Naive B cell (primary cell): ENCODE measurements at places on chromosomes 6 and 20. TPM values are rescaled to one million over a fixed set of nuclear protein-coding genes. Genes with fewer than 3 reads are reported as not detected.

The PACSIN1 gene
- not detected for polyA plus RNA-seq

GRCh38 chr20:11379257-11380011 lies 538.3 kb upstream of the BTBD3 start:
- no peaks in the 10 kb centered on the region for H3K36me3 ChIP-seq
- no peaks in the 10 kb centered on the region for H3K4me1 ChIP-seq
- H3K27me3 ChIP-seq, result no peaks in the 10 kb centered on the region
- no peak overlapping the region for H3K4me3 ChIP-seq
- DNase-seq, result no peak

DNA sequence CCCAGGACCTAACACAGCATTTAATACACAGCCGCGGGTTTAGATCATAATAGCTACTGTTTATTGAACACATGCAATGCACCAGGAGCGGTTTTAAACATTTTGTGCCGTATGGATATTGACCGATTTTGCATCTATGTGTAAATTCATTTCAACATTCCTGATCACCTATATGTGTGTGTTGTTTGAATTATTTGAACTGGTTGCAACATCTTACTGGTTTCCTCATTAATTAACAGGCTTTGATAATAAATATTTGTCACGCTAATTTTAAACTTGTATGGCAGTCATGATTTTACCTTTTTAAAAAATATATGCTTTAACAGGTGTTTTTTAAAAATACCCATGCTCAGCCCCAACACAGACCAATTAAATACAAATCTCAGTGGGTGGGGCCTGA lies 35.8 kb downstream of the CPNE5 start:
- H3K27me3 ChIP-seq, result peaks cover 7% of the 10 kb centered on the region
- H3K36me3 ChIP-seq, result no peaks in the 10 kb centered on the region
- H3K4me3 ChIP-seq, result no peak overlapping the region
- no peaks in the 10 kb centered on the region for H3K4me1 ChIP-seq

DNA sequence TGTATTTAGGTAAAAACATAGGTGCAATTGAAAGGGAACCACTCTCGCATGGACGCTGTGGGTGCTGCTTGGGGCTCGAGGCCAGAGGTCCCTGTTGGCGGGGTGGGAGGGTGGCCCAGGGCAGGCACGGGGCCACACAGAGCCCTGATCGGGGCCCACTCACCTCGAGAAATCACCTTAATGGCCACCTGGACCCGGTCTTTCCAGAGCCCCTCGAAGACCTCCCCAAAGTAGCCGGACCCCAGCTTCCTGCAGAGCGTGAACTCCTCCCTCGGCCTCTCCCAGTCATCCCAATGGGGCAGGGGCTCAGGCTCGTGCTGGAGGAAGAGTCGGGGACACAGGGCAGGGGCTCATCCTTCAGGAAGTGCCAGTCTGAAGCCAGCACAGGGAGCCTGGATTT lies 3.8 kb downstream of the PTK6 start:
- H3K4me1 ChIP-seq, result peaks cover 20% of the 10 kb centered on the region
- no peak for DNase-seq
- peaks cover 7% of the 10 kb centered on the region for H3K27me3 ChIP-seq
- H3K27ac ChIP-seq, result no peak overlapping the region
- H3K36me3 ChIP-seq, result no peaks in the 10 kb centered on the region

GRCh38 chr6:104014163-104014959 lies 845.4 kb downstream of the HACE1 start:
- H3K27me3 ChIP-seq, result no peaks in the 10 kb centered on the region
- no peak overlapping the region for H3K27ac ChIP-seq
- DNase-seq, result no peak
- H3K4me3 ChIP-seq, result no peak overlapping the region
- no peaks in the 10 kb centered on the region for H3K4me1 ChIP-seq
- H3K36me3 ChIP-seq, result no peaks in the 10 kb centered on the region

DNA sequence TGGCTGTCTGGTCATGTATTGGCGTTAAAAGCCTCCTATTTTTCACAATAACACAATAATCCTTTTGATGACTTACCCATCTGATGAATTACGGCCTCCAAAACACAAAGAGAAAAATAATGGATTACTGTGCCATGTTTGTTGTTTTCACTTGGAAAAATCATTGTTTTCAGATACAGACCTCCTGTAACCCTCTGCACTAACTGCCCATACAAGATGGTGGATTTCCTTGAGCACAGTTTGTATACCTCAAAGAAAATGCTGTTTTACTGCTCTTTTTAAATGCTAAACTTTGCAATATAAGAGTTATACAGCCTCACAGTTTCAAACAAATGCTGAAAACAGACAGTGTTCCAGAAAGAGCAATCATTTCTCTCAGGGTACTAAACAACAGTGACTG lies 61.0 kb downstream of the SMLR1 start:
- no peak overlapping the region for H3K4me3 ChIP-seq
- peaks cover 19% of the 10 kb centered on the region for H3K36me3 ChIP-seq
- no peaks in the 10 kb centered on the region for H3K27me3 ChIP-seq
- peaks cover 6% of the 10 kb centered on the region for H3K4me1 ChIP-seq
- no peak for DNase-seq
